ENCODE measurements at places on chromosomes 2 and 18.

DNA sequence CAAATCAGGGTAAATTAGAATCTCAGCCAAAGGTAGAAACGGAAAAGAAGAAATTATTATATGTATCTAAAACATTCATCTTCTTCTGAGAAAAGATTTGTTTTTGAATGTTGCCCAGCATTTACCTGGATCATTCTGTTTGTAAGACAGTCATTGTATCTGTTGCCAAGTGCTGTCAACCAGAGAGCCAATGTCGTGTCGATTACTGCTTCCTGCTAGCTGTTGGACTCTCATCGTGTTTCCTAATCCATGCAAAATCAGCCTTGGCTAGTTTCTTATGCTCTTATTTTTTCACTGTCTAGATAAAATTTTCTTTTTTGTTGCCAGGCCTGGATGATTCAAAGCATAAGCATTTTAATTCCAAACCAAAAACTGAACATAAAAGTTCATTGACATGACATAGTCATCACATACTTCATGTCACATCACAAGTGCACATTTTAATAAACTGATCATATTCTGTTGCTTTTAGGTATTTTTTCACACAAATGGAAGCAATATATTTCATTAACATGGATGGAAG lies 202.3 kb downstream of the KCNH7 start:
- no peak for DNase-seq

GRCh38 chr2:220181165-220181564 lies 553.7 kb downstream of the SLC4A3 start:
- no peak for DNase-seq

DNA sequence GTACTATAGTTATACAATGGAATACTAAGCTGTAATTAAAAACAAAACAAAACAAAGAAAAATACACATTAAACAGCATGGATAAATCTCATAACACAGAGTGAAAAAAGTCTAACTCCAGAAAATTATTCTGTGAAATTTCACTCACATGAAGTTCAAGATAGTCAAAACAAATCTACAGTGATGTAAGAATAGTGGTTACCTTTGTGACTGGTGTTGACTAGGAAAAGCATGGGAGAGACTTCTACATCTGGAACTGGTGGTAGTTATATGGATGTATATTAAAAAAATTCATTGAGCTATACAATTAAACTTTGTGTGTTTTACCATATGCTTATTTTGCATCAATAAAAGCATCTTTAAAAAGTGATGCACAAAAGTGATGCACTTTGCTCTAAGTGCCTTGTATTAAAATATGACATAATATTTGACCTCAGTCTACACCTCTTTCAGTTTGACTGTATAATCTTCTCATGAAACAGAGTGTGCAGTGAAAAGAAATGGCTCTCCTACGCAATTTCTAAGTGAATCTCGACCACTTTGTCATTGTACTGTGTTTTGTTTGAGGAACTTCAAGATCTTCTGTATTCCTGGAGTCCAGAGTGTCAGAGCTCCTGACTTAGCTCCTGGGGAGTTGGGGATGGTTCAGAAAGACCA lies 28.0 kb downstream of the STAT4 start:
- no peak for DNase-seq

GRCh38 chr18:58858591-58859468 lies 5.8 kb upstream of the ZNF532 start:
- no peak for DNase-seq

GRCh38 chr2:113888641-113889470 lies 1.0 kb upstream of the ACTR3 start:
- DNase-seq: no peak

GRCh38 chr2:24409700-24410556 lies 49.6 kb upstream of the ITSN2 start:
- DNase-seq: peak; percentile 68

DNA sequence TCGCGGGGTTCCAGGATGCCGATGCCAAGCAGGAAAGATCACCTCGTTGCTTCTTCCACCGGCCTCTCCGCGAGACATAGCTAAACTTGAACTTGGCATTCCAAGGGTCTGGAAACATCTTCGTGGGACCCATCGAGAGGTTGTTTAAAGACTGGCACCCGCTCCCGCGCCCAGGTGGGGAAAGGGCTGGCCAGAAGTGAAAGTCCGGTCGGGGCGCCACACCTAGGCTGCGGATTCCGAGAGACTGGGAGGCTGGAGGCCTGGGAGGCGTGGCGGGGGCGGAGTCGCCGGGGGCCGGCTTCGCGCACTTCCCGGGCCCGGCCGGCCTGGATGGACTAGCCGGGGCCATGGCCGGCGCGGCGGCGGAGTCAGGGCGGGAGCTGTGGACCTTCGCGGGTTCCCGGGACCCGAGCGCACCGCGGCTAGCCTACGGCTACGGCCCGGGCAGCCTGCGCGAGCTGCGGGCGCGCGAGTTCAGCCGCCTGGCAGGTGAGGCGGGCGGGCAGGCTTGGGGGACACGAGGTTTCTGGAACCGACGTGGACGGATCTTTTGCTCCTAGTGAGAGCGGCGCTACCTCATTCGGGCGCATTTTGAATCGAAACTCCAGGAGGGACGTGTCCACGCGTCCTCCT lies at the start of gene MOCOS:
Gene MOCOS, plus strand, starts transcription at position 305 of the 633 bp plus-strand sequence. Its CDS starts 43 bp downstream, at position 348.
- peak; percentile 93 for DNase-seq

DNA sequence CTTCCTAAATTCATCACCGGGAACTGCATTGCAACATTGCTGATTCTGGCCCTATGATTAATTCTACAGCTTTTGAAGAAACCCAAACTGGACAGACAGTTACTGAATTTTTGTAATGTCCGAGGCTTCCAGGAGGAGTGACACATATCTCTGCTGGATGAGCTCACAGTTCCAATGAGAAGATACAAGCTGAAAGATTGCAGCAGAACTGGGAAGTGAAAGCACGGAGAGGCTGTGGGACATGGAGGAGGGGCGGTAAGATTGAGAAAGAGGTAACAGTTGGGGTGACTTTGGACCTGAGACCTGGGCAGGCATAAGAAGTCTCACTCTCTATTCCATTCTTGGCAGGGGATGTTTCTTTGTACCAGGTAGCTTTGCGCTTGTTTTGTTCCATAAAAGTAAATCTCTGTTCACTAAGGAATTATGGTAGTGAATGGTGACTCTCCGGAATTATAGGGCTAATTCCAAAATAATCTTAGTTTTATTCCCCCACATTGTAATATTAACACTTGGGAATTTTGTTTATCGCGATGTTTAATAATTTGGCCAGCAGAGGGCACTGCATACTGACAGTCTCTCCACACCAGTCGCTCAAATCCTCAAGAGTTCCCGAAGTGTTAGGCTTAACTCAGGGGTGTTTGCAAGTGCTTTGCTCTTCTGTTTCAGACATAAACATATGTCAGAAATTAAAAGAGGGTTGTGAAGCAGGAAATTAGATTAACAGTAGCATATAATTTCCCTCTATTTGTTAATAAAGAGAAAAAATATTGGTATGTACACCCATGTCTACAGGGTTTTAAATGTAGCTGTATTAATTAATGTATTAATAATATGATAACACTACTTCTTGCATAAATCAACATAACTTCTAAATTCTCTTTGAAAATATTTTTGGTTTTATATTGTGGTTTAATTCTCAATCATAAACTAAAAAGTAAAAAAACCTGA lies 201.4 kb downstream of the SOCS6 start:
- DNase-seq: no peak

GRCh38 chr2:18987592-18988073 lies 370.8 kb downstream of the OSR1 start:
- no peak for DNase-seq

DNA sequence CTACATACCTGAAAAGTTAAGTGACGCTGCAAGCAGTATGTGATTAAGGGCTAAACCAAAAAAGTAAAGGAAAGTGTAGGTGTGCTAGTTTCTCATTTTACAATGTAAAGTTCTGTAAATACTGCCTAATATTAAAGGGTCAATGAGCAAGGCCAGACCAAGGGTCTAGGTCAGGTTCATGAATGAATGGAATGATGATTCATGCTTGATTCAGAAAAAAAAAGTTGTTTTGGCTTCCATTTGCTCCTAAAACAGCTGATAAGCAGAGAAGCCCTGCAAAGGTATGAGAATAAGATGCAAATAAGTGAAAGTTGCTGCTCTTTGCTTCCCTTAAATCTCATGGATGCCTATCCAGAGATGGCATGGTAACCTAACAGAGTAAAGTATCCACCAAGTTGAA lies 61.3 kb downstream of the PTRHD1 start:
- no peak for DNase-seq

DNA sequence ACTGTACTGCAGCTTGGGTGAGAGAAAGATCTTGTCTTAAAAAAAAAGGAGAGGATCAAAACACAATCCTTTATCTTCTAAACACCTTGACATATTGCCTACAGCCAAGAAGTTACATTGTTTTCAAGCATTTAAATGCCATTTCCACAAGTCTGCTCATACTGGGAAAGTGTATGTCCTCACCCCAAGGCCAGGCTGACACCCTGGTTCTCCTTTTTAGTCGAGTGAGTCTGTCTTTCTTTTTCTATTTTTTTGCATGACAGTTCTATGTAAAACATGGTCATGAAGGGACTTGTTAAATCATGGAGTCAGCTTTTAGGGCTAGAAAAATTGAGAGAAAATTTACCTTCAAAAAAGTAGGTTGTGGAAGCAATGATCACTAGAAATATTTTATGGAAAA lies 233.3 kb downstream of the FAM210A start:
- DNase-seq: no peak

DNA sequence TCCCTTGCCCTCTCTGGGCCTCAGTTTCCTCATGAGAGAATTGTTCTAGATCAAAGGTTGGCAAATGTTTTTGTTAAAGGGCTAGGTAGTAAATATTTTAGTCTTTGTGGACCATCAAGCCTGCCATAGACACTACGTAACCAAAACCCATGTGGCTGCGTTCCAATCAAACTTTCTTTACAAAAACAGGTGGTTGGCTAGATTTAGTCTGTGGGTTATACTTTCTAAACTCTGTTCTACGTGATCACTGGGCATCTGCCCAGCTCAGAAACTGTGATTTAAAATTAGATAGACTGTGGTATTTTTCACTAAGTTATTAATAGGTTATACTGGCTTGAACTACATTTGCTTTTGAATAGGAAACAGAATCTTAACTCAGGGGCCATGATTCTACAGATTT lies 149.8 kb upstream of the DCC start:
- no peak for DNase-seq

DNA sequence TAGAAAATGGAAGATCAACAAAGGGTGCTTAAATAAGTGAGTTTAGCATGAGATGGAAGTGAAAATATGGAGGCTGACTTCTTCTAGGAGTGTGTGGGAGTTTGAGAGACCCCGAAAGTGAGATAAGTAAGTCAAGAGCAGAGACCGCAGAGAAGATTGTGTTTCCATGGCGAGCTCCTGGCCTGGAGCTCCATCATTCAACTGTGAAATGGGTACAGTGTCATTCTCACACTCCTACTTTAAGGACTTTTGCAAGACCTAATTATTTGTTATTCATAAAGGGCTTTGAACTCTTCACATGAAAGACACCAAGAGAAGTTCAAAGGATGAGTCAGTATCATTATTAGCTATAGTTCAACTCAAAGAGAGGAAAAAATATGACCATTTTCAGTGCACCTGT lies 134.2 kb upstream of the PIK3C3 start:
- no peak for DNase-seq

DNA sequence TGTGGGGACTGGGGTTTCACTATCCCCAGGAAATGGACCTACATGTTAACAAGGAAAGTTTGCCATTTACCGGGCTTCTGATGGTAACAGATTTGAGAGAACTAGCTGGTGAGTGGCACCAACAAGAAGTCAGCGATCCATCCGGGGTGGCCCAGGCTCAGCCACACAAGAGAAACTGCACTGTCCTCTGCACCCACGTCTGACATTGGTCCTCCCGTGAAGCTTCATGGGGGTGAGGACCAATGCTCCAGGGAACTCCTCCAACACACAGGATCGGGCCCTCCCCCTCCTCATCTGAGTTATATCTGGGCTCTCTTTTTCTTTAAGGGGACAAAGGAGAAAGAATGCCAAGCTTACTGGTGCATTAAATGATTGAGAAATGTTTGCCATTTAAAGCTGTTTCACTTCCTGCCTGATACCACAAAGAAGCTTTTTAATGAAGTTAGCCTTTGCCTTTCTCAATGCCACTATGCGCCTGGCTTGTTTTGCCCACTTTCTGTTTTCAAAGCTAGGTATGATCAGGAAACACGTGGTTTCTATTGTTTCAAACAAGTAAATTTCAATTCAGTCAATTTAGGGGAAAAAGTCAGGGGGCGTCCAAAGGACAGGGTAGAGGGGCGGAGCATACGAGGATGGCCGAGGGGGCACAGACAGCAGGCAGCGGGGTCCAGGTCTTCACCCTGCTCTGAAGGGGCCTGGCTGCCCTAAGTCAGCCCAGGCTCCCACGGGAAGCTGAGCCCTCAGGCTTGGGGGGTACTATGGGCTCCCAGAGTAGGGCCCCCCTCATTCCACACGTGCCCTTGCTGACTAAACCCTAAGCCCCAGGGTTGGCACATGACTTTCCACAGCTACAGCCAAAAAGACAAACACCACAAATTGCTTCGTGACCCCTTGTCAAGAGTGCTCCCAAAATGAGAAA lies 204.0 kb upstream of the ID2 start:
- DNase-seq: no peak

DNA sequence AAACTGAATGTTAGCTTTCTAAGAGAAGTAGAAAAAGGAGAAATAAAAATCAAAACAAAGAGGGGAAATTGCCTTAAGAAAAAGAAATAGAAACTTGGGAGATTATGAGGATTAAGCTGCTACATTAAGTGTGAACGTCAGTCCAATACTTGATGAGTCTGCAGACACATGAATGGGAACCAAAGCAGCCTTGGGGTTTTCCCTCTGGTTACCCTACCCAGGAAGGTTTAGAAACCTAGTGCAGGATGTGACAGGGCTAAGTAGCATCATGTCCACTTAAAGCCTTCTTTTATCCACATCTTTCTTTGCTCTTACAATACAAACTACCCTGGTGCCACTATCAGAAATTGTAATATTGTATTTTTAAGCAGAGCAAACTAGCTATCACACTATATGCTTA lies 22.3 kb downstream of the SLC35F5 start:
- DNase-seq: no peak

DNA sequence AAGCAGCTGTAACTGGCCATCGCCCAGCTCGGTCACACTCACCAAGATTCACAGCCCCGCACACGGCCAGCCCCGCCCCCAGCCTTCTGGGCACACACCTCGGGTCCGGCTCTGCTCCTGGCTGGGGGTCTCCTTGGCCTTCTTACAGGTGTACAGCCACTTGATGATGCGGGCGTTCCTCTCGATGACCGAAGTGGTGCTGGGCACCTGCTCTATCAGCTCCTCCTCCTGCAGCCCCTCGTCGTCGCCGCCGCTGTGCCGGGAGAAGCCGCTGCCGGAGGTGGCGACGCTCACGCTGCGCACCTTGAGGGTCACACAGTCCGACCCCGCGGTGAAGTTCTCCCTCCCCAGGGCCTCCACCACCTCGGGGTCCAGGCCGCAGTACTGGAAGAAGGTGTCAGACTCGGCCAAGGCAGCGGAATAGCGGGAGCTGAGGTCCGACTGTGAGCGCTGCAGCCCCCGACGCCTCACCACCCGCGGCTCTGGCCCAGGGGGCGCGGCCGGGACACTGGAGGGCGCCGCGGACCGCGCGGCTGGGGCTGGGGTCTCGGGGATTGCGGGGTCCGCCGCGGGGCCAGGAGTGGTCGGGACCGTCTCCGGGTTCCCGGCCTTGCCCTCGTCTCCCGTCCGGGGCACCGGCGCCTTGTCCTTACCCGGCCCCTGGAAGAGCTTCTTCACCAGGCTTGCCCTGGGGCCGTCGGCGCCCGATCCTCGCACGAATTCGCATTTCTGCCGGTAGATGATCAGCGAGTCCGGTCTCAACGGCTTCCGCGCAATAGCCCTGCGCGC lies 769 bp downstream of the FAM110C start:
- DNase-seq: peak; percentile 57

- DNase-seq: no peak
These were observed 23.4 kb upstream of the TANK start for GRCh38 chr2:161136696-161137324.

GRCh38 chr2:46985512-46985911 lies 69.9 kb upstream of the MCFD2 start:
- DNase-seq: no peak

All from islet precursor cell (in vitro differentiated cells).